Stomach (tissue), 19 donors: ENCODE measurements at places on chromosomes 1 and 21. TPM values are rescaled to one million over a fixed set of nuclear protein-coding genes. Genes with fewer than 3 reads are reported as not detected.

EDN2 gene
- polyA plus RNA-seq: 1.5 TPM

RGS13 gene
- 2.6 TPM for polyA plus RNA-seq

CD1B gene
- polyA plus RNA-seq: not detected

SERTAD4 gene
- 2.2 TPM for polyA plus RNA-seq

OR2M3 gene
- polyA plus RNA-seq: not detected

UCK2 gene
- 21.5 TPM for polyA plus RNA-seq

MRAP gene
- not detected for polyA plus RNA-seq

RASSF5 gene
- polyA plus RNA-seq: 9.2 TPM

PLA2G5 gene
- 0.92 TPM for polyA plus RNA-seq

NCF2 gene
- polyA plus RNA-seq: 10.0 TPM

ETV3L gene
- not detected for polyA plus RNA-seq
